CD4-positive, alpha-beta memory T cell (primary cell): ENCODE measurements at places on chromosomes 1 and 21.

DNA sequence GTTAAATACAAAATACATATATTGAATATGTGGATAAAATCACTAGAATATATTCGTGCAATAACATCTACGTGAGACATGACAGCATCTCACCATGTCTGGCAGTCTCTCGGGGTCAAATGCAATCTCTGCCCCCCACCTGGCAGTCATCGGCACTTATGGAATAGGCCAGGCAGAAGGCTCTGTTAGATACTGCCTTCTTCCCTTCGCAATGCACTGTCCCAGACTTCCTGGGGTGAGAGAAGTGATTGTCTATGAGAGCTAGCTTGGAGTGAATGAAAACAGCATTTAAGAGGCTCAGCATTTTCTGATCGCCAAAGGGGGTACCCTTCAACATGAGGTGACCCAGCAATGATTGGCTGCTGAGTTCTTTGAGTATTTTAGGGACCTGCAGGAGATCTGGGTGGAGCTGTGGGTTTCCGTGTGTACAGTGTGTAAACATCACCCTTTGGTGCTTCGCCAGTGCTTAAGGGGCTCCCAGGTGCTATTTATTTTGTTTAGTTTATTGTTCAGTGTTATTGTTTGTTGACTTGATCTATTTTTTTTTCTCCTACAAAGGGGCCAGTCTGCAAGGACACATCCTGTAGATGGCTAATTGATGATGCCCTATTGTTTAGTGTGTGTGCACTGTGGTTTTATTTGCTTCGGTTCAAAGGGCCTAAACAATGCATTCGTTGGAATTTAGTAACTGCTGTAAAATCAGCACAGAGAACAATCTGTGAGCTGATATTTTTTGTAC, 10.2 kb downstream of the ERG start:
- no peaks in the 10 kb centered on the region for H3K27me3 ChIP-seq
- no peak overlapping the region for H3K27ac ChIP-seq

DNA sequence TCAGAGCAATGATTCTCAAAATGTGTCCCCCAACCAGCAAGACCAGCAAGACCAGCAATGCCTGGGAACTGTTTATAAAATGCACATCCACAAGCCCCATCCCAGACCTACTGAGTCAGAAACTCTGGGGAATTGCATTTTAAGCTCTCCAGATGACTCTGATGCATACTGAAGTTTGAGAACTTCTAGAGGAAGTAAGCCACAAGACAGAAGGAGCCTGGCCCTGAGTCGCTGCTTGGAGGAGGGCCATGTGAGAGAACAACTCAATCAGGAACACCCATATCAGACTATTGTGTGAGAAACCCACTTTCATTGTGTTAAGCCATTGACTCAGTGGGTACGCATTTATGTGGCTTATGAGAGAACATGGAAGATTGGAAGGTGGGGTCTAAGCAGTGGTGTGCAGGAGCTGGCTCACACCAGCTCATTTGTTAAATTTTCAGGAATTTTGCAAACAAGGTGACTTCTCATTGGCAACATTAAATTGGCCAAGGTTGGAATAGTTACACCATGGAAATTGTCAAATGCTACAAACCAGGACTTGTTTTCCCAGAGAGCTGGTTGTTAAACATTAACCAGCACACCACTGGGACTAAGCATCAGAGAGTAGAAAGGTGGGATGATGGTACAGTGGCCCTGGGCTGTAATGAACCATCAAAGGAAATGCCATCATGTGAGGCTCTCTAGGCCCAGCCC, 38.9 kb downstream of the ATP1A1 start:
- no peak overlapping the region for H3K4me3 ChIP-seq
- no peak overlapping the region for H3K27ac ChIP-seq
- peaks cover under 1% of the 10 kb centered on the region for H3K36me3 ChIP-seq
- no peaks in the 10 kb centered on the region for H3K27me3 ChIP-seq
- peaks cover 11% of the 10 kb centered on the region for H3K4me1 ChIP-seq

DNA sequence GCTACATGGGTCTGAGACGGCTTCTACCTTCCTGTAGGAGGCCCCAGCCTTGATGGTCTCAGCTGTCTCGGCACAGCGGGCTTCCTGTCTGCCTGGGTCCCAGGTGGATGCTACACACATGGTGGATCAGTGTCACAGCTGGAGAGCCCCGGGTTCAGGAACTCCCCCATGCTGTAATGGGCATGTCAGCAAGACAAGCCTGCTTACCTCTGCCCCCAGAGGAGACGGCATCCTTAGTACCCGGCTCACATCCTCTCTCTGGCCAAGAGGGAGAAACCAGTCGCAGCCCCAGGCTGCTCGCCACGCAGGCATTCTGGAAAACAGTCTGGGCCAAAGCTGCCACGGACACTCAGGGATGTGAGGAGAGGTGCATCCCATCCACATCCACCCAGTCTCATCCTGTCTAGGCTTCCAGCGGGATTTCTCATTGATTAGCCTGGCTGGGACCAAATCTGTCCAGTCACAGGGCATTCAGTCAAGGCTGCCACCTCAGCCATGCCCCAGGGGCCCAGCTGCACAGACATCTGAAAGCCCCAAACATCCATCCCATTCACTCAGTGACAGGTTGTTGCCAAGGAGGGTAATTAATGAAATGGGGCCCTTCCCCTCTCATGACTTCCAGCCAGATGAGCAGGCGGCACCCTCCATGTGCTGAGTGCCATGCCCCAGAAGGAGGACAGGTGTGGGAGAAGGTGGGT, 10.5 kb downstream of the SNAP47 start:
- H3K4me1 ChIP-seq, result peaks cover 59% of the 10 kb centered on the region
- H3K27me3 ChIP-seq, result no peaks in the 10 kb centered on the region
- no peak for DNase-seq
- no peak overlapping the region for H3K4me3 ChIP-seq
- H3K36me3 ChIP-seq, result peaks cover 22% of the 10 kb centered on the region

DNA sequence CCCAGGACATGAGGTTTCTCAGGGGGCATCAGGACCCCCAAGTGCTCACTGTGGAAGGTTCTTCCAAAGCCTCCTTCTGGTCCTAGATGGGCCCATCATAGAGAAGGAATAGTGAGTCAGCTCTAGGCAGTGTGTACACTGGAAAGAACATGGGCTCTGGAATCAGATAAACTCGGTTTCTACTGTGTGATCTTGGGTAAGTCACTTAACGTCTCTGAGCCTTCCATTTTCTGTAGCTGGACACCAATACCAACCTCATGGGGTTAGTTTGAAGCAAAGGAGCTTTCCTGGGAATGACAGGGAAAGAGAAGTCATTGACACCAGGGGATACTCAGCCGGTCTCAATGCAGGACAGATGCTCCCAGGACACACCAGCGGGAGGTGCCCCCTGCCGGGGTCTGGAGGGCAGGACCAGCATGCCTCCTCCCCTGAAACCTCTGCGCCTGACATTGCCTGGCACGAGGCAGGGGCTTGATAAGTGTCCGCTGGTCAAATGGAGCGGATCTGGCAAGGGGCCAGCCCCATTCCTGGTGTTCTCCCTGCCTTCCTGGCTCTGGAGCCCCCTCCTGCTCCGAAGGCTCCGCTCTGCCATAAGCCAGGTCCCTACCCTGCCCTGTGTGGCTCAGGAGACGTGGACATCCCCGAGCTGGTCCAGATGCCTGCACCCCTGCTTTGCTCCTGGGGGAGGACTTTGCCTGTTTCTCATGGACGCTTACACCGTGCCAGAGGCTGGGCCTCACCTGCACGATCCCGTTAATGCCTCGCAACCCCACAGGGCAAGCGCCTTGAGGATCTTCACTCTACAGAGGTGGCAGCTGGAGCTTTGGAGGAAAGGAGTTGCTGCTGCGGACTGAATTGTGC, 52.8 kb downstream of the EDN2 start:
- DNase-seq, result no peak
- H3K4me3 ChIP-seq, result no peak overlapping the region
- H3K4me1 ChIP-seq, result no peaks in the 10 kb centered on the region
- no peak overlapping the region for H3K27ac ChIP-seq
- H3K27me3 ChIP-seq, result peaks cover 5% of the 10 kb centered on the region
- no peaks in the 10 kb centered on the region for H3K36me3 ChIP-seq

GRCh38 chr1:37888022-37888700, 28.8 kb upstream of the MTF1 start:
- no peak overlapping the region for H3K4me3 ChIP-seq
- H3K27me3 ChIP-seq, result no peaks in the 10 kb centered on the region
- peaks cover 47% of the 10 kb centered on the region for H3K36me3 ChIP-seq
- H3K27ac ChIP-seq, result no peak overlapping the region

GRCh38 chr1:217770918-217771317, 139.8 kb downstream of the SPATA17 start:
- no peak overlapping the region for H3K27ac ChIP-seq
- H3K27me3 ChIP-seq, result no peaks in the 10 kb centered on the region
- H3K36me3 ChIP-seq, result no peaks in the 10 kb centered on the region
- H3K4me3 ChIP-seq, result no peak overlapping the region
- no peaks in the 10 kb centered on the region for H3K4me1 ChIP-seq
- DNase-seq, result no peak

DNA sequence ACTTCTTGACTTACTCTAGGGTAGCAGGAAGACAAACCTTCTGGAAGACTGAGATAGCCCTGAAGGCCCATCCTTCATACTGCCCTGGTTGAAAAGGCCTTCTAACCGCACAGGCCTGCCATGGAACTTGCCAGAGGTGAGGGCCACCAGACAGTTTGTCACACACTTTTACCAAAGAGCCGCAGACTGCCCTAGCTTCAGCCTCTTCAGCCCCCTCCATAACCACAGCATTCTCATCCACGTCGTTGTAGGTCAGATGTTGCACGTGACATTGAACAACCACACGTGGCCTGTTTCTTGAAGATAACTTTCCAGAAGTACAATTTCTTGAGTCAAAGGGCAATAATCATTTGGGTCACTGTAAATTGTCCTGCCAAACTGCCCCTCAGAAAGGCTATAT, 18.9 kb downstream of the ZNF362 start:
- peaks cover 23% of the 10 kb centered on the region for H3K4me1 ChIP-seq
- no peak overlapping the region for H3K4me3 ChIP-seq
- H3K36me3 ChIP-seq, result no peaks in the 10 kb centered on the region
- no peaks in the 10 kb centered on the region for H3K27me3 ChIP-seq
- H3K27ac ChIP-seq, result no peak overlapping the region

GRCh38 chr1:244054247-244054923, 3.3 kb downstream of the ZBTB18 start:
- H3K27ac ChIP-seq, result no peak overlapping the region
- peaks cover 28% of the 10 kb centered on the region for H3K4me1 ChIP-seq
- no peaks in the 10 kb centered on the region for H3K27me3 ChIP-seq

DNA sequence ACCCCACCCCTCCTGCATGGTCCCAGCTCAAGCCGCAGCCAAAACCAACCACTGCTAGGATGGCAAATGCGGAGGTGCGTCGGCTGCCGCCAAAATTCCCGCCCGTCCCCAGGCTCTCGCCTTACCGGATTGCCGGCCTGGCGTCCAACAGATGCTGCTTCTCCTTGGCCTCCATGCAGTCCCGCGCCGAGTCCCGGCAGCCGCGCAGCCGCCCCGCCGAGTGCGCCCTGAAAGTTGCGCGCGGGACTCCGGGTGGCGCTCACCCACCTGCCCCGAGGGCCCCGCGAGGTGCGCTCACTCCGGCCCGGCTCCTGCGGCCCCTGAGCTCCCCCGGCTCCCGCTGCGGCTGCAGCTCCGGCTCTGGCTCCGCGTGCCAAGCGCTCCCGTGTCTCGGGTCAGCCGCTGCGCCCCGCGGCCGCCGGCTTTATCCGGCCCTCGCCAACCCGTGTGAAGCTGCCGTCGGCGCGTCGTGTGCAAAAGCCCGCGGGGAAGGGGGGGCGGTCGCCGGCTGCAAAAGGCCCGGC, at the start of gene SLC30A2:
Gene SLC30A2, minus strand, starts transcription at position 397 of the 524 bp plus-strand sequence. Its CDS starts 222 bp downstream, at position 175.
- no peaks in the 10 kb centered on the region for H3K4me1 ChIP-seq
- H3K36me3 ChIP-seq, result no peaks in the 10 kb centered on the region
- H3K4me3 ChIP-seq, result no peak within 1 kb of the TSS
- no peak for DNase-seq
- peaks cover 20% of the 10 kb centered on the region for H3K27me3 ChIP-seq

- no peaks in the 10 kb centered on the region for H3K36me3 ChIP-seq
- H3K4me1 ChIP-seq, result no peaks in the 10 kb centered on the region
- no peak overlapping the region for H3K4me3 ChIP-seq
- H3K27me3 ChIP-seq, result no peaks in the 10 kb centered on the region
- H3K27ac ChIP-seq, result no peak overlapping the region
These were observed 287.4 kb upstream of the RUNX1 start for GRCh38 chr21:35336534-35336933.

DNA sequence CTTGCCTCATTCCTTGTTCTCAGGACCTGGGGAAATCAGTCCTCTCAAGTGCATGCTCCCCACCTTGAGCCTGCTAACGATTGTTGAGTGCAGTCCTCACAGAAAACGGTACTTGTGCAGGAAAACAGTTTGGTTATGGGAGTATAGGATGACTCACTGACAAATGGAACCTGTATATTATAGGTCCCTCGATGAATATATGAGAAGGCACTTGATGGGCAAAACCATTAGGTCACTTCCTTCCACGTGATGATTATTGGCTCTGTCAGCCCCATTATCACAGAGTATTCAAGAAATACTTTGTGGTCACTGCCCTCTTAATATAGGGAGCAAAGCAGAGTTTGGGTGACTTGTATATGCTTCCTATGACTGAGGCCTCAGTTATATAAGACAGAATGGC, 6.2 kb downstream of the CCDC17 start:
- no peaks in the 10 kb centered on the region for H3K27me3 ChIP-seq
- H3K4me3 ChIP-seq, result no peak overlapping the region
- H3K27ac ChIP-seq, result no peak overlapping the region
- H3K4me1 ChIP-seq, result no peaks in the 10 kb centered on the region
- DNase-seq, result no peak
- peaks cover 57% of the 10 kb centered on the region for H3K36me3 ChIP-seq

GRCh38 chr1:77990629-77991204, 11.8 kb upstream of the FUBP1 start:
- H3K27ac ChIP-seq, result no peak overlapping the region
- no peak for DNase-seq
- no peak overlapping the region for H3K4me3 ChIP-seq
- no peaks in the 10 kb centered on the region for H3K27me3 ChIP-seq
- H3K36me3 ChIP-seq, result peaks cover 5% of the 10 kb centered on the region

GRCh38 chr1:60558236-60558635, 484.7 kb upstream of the C1orf87 start:
- H3K4me1 ChIP-seq, result no peaks in the 10 kb centered on the region
- no peak overlapping the region for H3K4me3 ChIP-seq
- DNase-seq, result no peak
- no peaks in the 10 kb centered on the region for H3K36me3 ChIP-seq
- no peaks in the 10 kb centered on the region for H3K27me3 ChIP-seq

- H3K27ac ChIP-seq, result no peak overlapping the region
- no peaks in the 10 kb centered on the region for H3K27me3 ChIP-seq
These were observed 121.7 kb downstream of the DHRS3 start for GRCh38 chr1:12496154-12496961.
